ENCODE measurements at places on chromosomes 11 and 22. TPM values are rescaled to one million over a fixed set of nuclear protein-coding genes. Genes with fewer than 3 reads are reported as not detected.

The POU2F3 gene
- total RNA-seq = not detected

The CHADL gene
- 1.2 TPM for total RNA-seq

The MISFA gene
- total RNA-seq = 0.29 TPM

The LMNTD2 gene
- total RNA-seq = 0.36 TPM

The VWCE gene
- 6.2 TPM for total RNA-seq

The GANAB gene
- total RNA-seq = 242 TPM

The OR52A1 gene
- total RNA-seq = not detected

The CDC42EP1 gene
- total RNA-seq = 28.6 TPM

GRCh38 chr11:93686812-93687211, 25.3 kb downstream of the CEP295 start:
- peak; percentile 60 for DNase-seq

- no peak for DNase-seq
Measured at GRCh38 chr22:31286360-31287255, 5.7 kb downstream of the PIK3IP1 start.

DNA sequence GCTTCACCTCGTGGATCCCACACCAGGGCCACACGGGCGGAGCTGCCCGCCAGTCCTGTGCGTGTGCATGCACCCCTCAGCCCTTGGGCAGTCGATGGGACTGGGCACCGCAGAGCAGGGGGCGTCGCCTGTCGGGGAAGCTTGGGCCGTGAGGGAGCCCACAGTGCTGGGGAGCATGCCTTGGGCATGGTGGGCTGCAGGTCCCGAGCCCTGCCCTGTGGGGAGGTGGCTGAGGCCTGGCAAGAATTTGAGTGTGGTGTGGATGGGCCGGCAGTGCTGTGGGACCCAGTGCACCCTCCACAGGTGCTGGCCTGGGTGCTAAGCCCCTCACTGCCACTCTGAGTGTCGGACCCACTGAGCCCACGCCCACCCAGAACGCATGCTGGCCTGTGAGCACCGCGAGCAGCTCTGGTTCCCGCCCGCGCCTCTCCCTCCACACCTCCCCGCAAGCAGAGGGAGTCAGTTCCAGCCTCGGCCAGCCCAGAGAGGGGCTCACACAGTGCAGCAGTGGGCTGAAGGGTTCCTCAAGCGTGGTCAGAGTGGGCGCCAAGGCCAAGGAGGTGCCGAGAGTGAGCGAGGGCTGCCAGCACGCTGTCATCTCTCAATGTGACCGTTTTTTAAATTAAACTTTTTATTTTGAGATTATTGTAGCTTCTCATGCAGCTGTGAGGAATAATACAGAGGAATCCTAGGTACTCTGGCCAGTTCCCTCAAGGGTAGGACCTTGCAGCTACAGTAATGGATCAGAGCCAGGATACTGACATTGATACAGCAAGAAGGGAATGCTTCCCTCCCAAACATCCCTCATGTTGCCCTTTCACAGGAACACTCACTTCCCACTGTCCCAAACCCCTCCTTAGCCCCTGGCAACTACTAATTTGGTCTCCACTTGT, 127.7 kb downstream of the CRYBB2 start:
- peak; percentile 62 for DNase-seq

DNA sequence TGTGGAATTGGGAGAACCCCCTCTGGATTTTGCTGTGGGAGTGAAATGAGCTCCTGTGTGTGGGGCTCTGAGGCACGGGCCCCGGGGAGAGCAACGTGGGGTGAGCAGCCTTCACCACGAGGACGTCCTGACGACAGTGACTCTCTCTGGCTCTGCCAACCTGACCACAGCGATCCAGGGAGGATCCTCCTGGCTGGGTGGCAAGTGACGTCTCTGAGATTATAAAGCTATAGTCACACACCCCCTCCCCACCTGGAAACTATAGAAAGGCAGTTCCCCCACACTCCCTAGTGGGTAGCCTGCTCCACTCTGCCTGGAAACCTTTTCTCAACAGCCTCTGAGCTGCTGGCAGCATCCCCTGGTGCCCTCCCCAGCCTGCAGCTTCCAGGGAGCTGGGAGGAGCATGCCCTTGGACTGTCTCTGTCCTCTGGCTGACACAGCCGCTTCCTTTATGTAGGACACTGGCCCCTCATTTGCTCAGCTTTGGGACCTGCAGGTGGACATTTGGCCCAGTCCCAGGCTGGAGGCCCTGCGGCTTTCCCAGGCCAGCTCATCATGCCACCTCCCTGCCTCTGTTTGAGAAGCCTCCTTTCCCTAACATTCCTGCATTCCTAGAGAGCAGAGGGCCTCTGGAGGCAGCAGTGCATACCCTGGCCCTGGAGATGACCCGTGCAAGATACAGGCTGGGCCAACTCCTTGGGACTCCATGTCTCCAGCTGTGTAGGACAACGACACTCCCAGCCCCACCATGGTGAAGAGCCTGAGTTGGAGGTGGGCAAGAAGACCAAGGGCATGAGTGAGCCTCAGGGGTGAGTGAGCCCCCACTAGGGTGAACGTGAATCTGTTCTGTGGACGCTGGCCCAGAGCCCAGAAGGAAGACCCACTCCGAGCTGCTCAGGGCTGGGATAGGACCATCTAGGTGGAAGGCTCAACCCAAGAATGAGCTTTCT, 314.0 kb downstream of the NTM start:
- DNase-seq = peak; percentile 88

DNA sequence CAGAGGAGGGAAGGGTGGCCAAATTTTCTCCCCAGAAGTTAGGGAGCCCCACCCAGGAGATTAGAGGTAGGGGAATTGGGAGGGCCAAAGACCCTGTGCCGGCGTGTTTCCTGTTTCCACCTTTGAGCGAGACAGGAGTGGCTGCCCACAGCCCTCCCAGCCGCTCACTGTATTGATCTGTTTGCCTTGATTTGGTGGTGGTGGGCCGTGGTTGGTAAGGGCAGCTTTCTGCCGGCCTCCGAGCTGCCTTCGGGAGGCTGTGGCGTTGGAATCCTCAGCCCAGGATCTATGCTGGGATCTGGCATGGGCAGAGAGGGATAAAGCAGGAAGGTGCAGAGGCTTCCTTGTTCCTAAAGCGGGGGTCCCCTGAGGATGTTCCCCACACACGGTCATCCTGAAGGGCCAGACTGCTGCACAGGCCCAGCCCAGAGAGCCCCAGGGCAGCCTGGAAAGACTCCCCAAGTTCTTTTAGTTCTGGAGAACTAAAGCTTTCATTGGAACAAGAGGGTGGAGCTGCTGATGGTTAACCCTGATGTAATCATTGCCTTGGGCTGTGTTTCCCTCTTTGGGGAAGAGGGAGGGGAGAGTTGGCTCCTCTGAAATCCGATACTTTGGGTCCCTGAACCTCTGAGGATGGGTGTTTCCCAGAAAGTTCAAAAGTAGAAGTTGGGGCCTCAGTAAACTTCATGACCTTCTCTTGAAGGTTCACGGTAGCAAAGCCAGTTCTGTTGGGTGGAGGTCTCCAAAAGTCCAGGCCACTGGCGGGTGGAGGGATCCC, 7.2 kb downstream of the FAM83F start:
- DNase-seq = peak; percentile 22

DNA sequence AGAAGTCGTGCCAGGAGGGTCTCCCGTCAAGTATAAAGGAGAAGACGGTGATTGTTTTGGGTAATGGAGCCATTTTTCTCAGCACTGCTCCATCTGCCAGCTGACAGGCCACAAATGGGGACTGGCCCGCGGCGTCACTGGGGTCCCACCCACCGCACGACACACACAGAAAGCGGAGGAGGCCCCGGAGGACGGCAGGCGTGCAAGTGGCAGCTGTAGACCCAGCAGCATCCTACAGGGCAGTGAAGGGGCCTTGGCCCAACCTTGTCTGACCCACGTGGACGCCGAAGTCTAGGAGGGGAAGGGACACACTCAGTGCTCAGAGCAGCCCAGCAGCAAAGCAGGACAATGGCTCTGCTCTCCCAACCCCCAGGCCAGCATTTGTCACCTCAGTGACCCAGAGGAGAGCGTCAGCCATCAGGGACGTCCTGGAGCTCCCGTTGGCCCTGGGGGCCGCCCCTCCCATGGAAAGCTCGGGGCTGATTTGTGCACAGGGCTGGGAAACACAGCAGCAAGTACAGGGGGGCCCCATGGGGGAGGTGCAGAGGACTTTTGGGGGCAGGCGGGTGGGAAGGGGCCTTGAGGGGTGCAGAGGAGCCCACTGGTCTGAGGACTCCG, 644.4 kb downstream of the BRD1 start:
- no peak for DNase-seq

- peak; percentile 46 for DNase-seq
Measured at GRCh38 chr22:37177221-37177620, 10.8 kb downstream of the C1QTNF6 start.

DNA sequence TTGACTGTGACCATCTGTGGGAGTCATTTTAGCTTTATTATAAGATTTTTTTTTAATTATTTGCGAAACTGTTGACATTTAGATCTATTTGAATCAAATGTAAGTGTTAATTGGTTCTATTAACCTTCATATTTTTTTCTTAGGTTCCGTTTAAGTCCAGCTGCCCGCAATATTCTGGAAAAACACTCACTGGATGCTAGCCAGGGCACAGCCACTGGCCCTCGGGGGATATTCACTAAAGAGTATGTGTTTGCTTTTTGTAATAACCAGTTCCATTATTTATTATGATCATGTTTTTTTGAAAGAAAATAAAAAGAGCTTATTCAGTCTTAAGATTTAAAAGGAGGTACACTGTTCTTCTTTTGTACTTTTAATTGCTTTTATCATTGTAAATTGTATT, 43.9 kb downstream of the PDHX start:
- no peak for DNase-seq

DNA sequence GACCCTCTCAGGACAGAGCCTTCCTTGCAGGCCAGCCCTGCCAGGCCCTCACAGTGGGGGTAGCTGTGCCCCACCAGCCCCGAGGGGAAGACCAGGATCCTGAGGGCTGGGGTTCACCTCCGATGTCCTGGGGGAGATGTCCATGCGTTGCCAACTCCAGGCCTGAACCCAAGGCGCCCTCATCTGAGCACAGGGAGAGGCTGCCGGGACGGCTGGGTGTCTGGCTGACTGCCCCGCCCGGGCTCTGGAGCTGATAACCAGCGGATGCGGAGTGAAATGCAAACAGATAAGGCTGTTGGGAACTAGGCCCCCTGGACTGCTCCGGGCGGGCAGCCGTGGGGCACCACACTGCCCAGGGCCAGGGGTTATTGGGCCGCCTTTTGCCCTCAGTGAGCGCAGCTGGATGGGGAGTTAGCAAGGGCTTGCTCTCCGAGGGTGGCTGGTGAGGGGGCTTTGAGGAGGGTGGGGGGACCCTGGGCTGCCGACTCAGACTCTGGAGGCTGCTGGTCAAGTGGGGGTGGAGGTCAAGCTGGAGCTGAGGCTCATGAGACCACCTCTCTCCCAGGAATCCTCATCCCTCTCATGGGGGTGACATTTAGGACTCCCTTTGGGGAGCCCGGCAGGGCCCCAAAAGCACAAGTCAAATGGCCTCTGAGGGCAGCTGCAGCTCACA, 5.6 kb upstream of the MUC6 start:
- peak; percentile 81 for DNase-seq

- DNase-seq = peak; percentile 73
Measured at GRCh38 chr11:43930868-43931716, 11.3 kb upstream of the C11orf96 start.

DNA sequence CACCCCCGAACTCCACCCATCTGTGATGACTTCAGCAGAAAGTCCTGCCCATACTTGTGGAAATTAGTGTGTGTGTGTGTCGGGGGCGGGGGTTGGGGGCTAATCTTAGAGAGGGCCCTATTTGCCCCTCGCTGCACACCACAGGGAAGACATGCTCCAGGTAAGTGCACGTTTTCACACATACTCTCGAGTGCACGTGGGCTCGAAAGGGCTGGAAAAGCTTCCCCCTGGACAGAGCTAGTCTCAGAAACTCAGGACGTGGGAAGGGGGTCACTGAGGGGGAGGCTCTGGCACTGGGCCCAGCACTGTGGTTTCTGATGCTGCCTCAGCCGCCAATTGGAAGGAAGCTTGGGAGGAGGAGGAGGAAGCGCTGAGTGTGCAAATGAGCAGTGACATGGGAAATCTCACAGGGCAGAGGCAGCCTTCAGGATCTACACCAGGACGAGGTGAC, 40.7 kb upstream of the CD82 start:
- no peak for DNase-seq

Measured in osteoblast (primary cell).